ENCODE measurements at places on chromosomes 6 and 20.

GRCh38 chr6:98840385-98840784 lies 6.0 kb downstream of the POU3F2 start:
- no peak for DNase-seq

DNA sequence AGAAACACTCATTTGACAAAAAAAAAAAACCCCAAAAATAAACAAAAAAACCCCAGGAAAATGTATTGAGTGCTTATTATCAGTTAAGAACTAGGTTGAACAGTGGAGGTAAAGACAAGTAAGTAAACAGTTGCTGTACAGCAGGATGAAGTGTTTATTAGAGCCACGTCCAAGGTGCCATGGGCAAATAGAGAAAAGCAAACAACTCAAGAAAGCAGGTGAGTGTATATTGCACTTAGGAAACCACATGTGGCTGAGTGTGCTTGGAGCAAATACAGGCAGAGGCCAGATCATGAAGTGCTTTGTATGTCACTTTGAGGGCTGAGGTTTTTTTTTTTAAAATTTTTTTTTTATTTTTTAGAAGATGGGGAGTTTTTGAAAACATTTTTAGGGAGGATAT lies 98.3 kb downstream of the MACROD2 start:
- no peak for DNase-seq

DNA sequence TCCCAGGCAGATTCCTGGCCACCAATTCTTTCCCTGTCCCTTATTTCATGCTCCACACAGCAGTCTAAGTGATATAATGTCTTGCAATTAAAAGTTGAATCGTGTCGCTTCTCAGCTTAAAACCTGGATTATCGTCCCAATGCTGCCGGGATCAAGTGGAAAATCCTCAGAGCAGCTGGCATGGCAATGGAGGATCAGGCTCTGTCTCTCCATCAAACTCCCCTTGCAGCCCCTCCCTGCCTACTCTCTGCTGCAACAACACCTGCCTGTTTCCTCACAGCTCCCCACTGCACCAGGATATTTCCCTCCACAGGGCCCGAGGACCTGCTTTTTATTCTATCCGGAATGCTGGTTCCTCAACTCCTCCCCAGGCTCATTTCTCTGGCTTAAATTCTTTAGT lies 277.1 kb downstream of the SYNE1 start:
- no peak for DNase-seq

DNA sequence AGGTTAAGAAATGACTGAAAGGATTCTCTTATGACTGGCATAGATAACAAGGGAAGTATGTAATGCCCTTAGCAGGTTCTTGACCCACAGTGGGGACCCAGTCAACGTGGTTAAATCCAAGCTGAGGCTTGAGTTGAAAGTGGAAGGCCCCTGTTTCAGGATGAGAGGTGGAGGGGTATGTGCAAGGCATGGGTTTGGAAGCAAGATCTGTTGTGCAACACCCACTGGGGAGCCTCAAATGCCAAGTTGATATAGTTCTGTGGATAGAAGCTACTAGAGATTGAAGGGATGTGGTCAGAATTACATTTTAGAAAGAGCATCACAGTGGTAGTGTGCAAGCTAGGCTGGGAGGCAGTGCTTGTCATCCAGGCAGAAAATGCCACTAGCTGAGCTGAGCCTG lies 5.1 kb downstream of the PABPC1L start:
- DNase-seq: no peak

DNA sequence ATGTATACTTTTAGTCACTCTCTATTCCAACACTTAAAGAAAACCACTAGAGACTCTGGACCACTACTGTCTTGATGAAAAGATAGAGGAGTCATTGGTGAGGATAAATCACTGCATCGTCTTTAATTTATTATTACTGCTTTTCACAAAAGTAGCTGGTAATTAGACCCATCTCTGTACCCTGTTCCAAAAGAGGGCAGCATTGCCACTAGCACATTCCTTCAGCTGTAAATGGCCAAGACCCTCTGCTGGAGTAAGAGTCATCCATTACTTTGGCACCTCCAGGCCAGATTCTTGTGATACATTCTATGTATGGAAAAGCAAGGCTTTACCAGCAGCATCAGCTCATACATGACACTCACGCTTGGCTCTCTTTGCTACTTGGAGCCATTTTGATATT lies 49.5 kb upstream of the PREP start:
- no peak for DNase-seq

DNA sequence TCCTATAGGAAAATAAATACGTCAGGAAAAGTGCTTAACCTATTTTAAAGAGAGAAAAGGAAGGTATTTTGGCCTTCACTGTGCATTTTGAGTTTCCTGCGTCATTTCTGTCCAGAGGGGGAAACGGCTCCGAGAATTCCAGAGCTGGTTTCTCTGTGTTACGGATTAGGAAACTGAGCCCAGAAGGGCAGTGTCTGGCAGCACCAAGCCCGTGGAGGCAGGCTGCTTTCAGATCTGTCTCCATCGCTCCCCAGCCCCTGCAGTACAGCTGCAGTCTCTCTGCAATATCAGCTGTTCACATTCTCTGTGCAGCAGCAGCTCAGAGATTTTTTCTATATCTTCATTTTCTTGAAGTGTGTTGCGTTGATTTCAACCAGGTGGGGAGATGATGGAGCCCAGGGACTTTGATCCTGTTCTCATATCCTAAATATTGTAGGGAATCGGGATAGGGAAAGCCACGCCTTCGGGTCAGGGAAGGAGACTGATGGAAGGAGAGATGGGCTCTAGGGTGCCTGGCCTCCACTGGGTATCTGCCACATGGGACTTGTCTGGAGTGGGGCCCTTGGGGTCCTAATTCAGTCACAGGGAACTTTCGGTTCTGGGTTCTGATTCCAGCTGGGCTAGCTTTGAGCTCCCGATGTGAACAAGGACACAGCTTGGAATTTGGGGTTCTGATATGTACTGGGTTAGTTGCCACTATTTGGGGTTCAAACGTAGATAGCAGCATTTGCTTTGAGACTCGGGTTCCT lies 2.8 kb downstream of the ANKRD60 start:
- no peak for DNase-seq

DNA sequence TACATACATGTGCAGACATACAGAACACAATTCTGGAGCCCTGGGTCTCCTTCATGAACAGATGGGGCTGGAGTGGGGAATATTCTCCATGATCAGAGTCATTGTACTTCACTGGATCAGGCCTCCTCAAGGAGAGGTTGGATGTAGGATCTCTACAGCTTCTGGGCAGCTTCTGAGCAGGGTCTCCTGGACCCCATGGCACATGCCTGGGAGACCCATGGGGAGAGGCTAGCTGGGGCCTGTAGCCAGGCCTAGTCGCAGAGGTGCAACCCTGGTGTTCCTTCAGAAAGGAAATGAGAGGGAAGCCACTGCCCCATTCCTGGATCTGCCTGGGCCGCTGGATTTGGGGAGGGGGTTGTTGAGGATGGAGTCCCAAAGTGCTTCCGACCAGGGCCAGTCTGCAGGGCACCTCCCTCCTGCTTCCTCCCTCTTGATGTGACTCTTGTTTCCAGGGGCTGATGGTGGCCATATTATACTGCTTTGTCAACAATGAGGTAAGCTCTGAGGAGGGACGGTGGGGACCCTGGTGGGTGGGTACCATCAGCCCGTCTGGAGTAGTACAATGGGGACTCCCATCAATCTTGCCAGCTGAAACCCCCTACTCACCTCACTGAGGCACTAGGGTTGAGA lies 31.8 kb downstream of the GLP1R start:
- no peak for DNase-seq

- DNase-seq: no peak
Observed at GRCh38 chr6:73340048-73340447, 14.0 kb downstream of the DPPA5 start.

DNA sequence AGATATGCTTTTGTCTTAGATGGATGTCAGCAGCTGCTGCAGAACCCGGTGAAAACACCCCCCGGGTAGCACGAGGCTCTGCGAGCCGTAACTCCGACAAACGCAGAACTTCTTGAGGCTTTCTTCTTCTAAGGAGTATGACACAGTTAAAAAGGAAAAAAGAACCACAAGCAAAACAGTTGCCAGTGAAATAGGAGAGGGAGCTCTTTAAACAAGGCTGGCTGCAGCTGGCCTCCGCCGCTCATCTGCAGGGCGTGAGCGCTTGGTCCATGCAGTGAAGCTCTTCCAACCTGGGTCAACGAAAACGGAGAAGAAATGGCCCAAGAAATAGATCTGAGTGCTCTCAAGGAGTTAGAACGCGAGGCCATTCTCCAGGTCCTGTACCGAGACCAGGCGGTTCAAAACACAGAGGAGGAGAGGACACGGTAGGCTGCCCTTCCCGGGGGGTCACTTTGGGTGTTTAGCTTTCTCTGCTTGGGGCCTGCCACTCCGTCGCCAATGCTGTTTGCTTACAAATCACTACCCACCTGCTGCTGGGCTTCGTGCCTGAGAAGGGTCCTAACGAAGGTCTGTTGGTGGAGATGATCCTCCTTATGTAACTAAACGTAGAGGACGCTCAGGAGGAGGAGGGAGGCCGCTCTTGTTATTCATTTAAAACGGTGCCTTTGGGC lies 13.2 kb downstream of the SYTL3 start:
- no peak for DNase-seq

DNA sequence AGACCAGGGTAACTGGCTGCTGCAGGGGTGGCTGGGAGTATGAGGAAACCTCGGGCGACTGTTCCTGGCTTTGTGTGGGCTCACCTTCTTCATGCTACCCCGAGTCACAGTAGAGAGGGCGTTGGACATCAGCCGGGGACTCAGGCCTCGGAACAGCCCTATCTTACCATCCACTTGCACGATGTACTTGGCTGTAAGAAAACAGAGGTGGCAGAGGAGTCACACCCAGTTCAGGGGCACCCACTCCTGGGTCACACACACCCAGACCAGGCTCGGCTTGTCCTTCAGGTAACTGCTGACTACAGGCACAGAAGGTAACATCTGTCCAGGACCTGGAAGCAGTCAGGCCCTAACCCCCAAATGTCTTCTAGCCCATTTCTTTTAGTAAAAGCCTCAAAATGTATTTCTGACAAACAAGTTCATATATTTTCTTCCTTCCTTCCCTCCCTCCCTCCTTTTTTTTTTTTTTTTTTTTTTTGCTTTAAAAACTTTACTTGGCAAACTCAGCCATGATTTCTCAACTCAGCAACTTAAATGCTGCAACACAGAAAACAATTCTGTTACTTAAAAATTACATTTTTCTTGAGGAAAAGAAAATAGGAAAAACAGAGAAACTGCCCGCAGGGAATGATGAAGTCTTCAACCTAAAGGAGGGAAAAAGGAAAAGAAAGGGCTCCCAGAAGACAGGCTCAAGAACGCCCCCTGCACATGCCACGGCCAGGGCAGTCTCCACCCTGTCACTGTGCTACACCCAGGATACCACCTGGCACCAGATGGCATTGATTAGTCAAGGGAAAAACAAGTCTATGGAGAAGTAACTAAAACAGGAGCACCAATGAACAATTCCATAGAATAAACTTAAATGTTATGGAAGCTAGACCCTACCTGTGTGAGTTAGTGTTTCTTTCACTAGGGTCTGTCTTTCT lies 7.3 kb downstream of the MTCH1 start:
- DNase-seq: no peak
